ENCODE measurements at places on chromosomes 4 and X.
A peak's percentile ranks its signal among the peaks of the same experiment; 100 is the strongest.

DNA sequence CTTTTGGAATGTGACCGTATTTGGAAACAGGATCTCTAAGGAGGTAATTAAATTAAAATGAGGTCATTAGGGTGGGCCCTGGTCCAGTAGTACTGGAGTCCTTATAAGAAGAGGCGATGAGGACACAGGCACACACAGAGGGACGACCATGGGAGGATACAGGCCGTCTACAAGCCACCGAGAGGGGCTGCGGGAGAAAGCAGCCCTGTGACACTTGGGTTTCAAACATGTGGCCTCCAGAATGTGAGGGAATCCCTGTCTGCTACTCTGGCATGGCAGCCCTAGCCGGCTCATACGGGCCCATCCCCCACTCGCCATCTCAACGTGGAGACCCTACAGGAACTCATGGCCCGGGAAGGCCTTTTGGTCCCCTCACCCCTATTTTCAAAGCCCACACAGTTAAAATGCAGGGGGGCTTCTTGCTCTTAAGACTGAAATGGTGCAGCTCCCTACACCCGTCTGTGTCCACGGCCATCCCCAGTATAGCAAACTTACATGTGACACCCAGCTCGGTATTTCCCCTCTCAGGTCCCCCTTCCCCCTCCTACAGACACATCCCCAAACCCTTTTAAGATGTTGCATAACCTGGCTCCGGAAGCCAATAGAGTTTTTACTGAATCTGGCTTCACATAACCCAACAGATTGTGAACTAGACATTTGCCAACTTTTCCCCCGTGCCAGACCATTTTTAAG is 124.1 kb upstream of the TBL1X start:
- no peak for DNase-seq

DNA sequence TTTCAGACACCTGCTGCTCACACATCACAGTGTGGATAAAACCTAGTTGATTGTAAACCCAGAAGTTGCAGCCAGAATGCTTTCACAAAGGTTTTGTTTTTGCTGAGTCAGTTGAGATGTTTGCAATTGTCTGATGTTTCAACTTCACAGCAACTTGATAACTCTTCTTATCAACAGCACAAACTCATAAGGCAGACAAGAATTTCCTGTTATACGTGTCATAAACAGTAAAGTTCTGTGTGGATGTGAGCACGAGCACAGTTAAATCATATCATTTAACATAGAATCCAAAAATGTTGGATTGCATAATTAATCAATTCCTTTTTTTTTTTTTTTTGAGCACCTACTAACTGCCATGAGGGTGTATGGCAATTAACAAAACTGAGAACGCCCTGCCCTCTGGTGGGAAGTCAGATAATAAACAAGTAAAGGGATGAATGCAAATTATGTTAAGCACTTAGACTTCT is 512.2 kb downstream of the PDHA2 start:
- no peak for DNase-seq

DNA sequence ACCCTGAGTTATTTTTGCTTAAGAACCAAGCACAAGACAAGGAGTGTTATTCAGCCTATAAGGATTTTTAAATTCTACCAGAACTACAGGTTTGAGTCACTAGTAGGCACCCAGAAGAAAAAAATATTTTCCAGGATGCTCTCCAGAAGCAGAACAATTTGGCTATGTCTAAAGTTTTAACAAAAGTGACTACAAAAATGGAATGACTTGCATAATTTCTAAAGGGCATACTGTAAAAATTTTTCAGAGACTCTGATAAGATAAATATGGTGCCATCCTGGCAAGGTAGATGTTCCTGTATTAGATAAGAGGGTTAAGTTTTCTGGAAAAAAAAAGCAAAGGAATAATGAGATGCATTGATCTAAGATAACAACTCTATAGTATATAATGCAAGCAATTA is 68.6 kb upstream of the FAM9A start:
- DNase-seq = no peak

DNA sequence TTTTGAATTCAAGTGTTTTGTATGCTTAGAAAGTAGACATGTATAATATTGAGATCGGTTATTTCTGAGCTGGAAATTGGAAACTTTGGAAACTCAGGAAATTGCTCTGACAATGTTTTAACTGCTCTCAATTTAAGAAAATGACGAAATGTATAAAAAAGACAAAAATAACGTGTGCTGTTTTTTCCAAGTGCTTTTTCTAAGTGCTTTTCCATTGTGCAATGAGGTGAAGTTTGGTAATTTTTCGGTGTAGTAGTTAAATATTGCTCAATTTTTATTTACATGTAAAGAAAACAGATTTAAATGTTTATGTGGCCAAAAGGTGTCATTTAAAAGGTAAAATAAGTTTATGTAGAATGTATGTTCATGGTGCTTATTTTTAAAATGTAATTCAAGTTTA is 39.4 kb upstream of the RHOH start:
- no peak for DNase-seq

DNA sequence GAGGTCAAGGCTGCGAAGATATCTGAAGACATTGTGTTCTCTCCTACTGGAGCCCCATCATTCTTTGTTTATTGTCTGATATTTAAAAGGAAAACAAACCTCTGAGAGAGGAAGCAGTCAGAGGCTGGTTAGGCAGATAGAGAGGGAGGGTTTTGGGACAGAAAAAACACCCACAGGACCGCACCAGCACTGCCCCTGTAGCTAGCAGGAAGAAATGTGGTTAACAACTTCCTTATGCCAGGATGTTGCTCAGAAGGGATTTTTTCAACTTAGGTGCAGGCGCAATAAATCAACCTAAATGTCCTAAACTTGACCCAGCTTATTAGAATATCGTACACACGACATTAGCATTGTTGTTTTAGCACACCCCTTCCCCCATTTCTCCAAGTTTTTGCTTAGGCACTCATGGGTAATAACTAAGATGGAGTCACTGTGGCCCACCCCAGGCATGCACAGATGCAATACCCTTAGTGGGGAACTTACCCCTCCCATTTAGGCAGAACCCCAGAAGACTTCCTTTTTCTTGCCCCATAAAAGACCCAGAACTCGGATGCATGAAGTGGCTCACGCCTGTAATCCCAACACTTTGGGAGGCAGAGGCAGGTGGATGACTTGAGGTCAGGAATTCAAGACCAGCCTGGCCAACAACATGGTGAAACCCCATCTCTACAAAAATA is 2.8 kb upstream of the ZNF718 start:
- DNase-seq = no peak

DNA sequence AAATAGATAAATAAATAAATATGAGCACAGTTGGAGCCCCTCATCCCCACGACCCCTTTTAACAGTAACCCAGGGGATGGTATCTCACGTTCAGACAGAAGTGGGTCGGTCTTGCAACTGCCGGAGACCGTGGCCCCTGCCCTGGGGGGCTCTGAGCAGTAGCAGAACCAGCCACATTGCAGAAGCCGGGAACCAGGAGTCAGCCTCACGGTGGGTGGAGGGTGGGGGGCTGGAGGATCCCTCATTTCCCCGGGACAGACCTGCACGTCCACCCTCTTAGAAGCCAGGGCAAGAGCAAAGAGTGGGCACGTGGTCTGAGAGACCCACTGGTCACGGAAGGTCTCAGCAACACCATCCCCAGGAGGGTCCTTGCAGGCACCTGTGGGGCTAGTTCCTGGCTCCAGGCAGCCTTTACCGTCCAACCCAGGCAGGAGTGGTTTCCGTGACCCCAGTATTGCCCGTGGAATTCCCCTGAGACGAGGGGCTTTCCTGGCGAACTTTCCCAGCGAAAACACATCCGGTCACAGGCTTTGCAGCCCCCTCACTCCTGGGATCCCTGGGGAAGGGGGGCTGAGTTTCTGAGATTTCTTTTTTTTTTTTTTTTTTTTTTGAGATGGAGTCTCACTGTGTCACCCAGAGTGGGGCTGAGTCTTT is 8.8 kb upstream of the IL3RA start:
- DNase-seq = no peak

- DNase-seq = no peak
Measured at GRCh38 chr4:6939761-6940743, 30.4 kb downstream of the TBC1D14 start.

- DNase-seq = no peak
Measured at GRCh38 chr4:148355442-148356123, 86.6 kb downstream of the NR3C2 start.

DNA sequence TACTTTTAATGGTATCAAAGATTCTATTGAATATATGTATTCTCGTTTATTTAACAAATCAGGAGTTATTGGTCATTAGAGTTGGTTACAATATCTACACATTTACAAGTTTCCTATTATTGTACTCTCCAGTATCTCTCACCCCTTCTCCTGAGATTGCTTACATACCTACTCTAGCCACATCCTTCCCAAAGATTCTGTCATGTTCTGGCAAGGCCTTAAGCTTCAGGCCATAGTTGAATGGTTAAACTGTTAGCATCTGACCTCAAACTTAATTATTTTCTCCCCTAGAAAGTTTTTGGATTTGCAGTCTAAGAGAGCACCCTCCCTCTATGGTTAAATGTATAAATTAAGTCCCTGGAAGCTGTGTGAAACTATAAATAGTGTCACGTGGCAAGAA is 784.2 kb downstream of the GLUD2 start:
- no peak for DNase-seq

DNA sequence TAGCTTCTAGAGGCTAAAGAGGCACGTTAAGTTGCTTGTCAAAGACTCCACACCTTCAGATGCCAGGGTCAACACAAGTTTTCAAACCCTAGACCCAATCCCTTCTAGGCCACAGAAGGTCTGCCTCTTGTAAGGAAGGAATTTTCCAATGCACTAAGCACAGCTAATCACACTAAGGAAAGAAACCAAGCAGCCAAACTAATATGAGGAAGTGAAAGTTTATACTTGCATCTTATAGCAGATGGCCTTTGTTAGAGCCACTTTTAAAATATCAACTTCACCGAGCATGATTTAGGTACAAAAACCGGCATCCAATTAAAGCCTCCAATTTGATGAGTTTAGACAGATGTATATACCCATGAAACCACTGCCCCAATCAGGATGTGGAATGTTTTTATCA is 9.9 kb downstream of the FHL1 start:
- no peak for DNase-seq

GRCh38 chr4:150862829-150863228 is 152.3 kb downstream of the LRBA start:
- DNase-seq = no peak

DNA sequence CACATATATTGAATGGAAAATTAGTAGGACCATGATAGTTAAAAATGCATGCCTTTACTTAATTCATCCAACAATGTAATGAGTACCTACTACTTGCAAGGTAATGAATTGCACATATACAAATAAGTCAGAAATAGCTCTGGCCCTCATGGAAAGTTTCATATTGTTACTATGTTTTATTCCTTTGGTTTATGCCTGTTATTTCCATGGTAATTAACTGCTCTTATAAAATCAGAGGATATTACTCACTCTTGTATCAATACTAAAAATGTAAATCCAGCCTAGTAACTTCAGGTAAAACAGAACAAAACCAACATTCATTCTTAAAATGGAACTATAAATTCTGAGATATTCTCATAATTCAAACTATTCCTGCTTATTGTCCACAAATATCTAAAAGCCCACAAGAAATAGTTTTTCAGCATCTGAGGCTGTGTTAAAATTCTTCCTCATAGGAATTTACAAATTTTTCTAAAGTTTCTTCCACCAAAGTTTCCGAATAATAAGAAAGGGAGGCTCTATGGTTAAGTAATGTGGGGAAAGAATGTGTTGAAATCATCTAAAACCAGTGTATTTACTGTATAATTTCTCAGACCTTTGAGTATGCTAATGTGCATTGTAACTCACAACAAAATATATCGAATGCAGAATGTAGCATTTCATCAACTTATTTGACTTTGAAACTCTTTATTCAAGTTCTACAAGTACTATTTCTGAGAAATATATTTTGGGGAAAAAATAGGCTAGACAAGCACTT is 444.2 kb downstream of the PDGFC start:
- DNase-seq = no peak

DNA sequence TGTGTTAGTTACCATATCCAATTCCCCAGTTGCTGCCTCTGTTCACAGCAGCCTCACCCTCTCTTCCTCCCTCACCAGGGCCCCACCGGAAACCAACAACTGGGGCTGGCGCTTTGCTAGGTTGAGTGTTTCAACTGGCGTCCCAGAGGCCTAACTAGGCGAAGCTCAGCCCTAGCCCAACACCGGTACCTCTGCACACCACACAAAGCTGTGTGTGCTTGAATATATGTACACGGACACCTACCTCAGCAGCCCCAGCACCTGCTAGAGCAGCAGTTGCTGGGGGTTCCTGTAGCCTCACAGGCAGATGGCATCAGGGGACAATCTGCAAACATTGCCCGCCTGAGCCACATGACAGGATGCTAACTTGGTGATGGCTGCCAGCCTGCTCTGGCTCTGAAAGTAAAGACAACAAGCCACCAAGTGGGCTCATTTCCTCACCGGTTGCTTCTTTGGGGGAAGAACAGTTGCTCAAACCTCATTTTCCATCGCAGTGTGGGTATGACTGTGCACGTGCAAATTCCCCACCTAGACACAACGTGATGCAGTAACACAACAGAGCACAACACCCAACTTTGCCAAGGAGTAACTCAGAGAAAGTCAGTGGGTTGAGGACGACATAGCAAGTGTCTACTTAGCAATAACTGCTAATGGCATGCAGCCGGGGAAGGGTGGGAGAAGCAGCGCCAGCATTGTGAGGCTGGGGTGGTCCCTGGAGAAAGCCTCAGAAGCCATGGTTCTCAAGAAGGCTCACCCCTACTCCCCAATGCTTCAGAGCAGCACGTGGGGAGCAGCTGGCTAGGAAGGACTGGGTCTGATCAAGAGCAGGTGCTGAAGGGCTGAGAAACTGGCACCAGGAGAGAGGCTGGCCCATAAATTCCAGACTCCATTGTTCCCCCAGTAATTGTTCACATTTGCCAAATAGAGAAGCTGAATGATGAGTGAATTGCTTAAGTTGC is 139.5 kb downstream of the SH3KBP1 start:
- peak; percentile 48 for DNase-seq

DNA sequence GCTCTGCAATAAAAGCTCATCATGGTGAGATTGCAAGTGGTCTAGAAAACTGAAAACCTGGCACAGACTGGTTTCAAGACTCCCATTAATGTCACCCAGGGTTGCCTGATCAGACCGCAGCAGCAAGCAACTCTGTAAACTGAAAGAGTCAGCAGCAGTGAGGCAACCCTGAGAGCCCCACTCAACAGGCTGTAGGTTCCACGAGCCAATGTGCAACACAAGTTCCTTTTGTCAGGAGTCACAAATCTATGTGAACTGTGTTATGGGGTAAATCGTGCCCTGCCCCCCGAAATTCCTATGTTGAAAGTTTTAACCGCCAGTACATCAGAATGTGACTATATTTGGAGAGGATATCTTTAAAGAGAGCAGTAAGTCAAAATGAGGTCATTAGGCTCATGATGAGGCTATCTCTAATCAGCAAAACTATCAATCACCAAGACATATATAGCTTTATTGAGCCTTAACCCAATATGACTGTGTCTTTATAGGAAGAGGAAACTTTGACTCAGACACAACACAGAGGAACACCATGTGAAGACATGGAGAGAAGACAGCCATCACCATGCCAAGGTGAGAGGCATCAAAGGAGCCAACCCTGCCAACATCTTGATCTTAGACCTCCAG is 94.0 kb downstream of the FBXO8 start:
- no peak for DNase-seq

GRCh38 chr4:114383721-114384120 is 214.9 kb upstream of the UGT8 start:
- DNase-seq = no peak

- no peak for DNase-seq
Measured at GRCh38 chr4:2961421-2961810, 1.8 kb downstream of the NOP14 start.

All from stimulated activated CD8-positive, alpha-beta memory T cell treated with anti-CD3 and anti-CD28 coated beads, Interleukin-15, amount 100 ng/mL, for 1 hour (primary cell).